ENCODE measurements at places on chromosomes 13 and 19.

DNA sequence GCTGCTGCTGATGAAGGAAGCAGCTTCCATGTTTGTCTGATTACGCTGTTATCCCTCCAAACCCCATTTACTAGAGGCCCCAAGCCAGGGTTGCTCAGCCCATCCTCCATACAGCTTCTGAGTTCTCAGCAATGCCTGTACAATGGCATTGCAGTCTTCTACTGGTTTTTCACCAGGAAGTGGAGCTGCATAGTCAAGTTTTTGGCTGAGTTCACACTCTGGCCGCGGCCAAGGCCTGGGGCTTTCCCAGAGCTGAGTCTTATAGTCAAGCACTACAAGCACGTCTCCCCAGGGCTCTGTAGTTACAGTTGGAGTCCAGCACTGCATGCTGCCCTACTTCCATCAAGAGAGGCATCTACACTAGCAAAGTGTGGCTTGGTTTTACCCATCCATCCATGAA lies 182.5 kb downstream of the POU4F1 start:
- DNase-seq: no peak

GRCh38 chr19:39352381-39353255 lies 10.4 kb downstream of the SAMD4B start:
- no peak for DNase-seq

DNA sequence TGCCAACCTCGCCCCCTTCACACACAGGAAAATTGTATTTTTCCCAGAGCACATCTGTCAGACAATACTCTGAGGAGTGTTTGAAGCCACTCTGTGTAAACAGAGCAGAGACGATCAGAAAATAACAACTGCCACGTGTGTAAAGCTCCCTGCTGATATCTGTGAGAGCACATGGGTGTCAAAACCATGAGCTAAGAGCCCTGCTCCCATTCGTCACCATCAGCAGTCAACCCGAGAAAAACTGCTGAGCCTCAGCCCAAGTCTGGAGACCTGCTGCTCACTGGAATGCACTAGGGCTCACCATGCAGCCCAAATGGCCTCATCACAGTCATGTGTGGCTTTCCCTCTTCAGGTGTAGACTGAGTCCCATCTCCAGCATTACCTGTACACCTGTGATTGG lies 304.1 kb downstream of the FGF14 start:
- DNase-seq: no peak

DNA sequence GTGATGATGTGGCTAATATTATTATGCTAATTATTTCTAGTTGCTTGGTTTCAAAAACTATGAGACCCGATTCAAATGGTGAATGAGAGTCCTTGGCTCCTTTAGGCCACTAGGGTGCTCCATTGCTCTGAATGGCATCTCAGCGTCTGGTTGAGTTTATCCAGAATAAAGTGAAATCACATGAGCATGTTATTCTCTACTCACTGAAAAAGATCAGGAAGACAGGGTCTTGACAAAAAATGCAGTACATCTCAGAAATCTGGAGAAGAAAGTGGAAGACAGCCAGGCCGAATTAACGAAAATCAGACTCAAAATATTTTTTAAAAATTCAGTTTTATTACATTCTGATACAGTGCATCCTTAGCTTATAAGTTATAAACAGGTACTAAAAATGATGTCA lies 516.2 kb downstream of the MYO16 start:
- peak; percentile 38 for DNase-seq

- DNase-seq: peak; percentile 19
Observed at GRCh38 chr13:51435002-51435578, 17.7 kb downstream of the INTS6 start.

DNA sequence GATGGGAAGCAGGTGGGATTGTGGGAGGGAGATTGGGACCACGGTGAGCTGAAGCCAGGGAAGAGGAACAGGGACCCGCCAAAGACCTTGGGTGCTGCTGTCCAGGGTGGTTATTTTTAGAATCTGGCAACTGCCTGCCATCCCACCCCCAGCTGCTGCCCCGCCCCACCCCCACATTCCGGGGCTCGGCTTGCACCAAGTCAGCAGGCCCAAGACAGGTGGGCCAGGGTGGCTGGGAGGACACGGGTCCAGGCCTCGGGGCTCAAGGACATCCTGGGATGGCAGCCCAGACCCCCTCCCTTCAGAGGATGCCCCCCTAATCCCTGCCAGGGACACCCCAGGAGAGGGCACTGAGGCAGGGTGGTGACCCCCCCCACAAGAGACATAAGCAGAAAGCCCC lies 827 bp downstream of the CKM start:
- DNase-seq: no peak

DNA sequence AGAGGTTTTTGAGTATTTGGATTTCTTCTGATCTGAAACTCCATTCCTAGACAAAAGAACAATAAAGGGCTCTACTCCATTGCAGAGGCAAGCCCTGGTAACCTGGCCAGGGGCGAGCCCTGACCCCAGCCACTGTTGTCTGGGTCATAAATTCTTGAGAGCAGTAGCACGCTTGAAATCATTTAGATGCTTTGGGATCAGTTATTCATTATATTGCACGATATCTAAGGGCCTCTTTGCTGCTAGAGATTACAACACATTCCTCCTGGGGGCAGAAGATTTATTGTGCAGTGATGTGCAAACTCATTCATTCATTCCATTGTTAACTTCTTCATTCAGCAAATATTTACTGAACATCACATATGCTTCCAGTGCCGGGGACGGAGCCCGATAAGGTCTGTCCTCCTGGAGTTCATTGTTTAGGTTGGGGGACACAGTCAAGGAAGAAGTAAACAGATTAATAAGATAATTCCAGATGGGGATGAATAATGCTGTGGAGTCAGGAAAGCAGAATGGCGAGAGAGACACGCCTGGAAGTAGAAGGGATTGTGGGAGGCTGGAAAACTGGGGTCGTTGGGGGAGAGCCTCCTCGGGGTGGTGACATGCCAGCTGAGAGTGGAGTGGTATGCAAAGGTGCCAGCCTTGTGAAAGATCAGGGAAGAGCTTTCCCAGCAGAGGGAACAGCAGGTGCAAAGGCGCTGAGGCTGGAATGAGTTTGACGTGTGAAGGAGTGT lies 34.9 kb downstream of the SIPA1L3 start:
- DNase-seq: no peak

DNA sequence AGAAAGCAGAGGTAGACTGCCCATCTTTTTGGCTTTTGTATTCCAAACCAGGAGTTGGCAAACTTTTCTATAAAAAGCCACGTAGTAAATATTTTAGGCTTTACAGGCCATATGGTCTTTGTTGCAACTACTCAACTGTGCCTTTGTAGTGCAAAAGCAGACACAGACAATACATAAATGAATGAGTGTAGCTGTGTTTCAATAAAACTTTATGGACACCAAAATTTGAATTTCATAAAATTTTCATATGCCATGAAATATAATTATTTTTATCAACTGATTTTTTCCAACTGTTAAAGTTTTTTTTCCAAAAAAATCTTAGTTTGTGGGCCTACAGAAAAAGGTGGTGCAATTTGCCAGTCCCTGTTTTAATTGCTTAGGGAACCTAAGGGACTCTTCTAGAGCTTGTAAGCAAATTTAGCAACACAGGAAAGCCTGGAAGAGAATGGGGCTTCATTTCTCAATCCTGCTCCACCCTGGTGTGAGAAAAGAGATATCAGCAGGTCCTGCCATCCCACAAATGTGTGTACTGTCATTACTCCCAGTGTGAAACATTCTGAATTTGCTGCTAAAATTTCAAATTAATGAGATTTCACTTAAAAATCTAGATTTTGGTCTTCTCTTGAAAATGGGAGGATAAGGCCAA lies 194.2 kb downstream of the RGCC start:
- DNase-seq: no peak

DNA sequence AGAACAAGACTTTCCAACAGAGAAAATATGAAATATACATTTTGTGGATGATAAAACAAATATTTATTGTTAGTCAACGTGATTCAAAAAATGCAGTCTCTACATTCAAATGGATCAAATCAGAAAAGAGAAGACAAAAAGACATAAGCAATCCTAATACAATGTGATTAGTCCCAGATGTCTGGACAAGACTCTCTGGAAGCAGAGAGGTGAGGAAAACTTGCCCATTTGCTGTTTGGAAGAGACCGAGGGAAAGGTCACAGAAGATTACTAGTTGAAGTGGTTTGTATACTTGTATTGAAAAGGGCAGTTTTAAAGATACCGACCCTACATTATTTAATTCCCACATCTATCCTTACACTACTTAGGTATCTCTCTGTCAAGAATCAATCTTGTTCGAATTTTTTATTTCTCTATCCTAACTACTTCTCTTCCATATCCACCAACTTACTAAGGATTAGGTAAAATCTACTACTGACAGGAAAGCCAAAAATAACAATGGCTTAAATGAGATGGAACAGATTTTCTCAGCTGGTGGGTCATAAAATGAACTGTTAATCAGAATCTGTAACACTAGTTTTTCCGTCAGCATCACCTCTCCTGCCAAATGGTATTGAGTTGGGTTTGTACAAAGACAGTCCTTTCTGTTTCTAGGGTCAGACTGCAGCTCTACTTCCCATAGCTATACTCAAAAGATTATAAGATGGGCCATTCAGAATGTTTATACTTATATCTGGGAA lies 497.1 kb downstream of the DCT start:
- no peak for DNase-seq

GRCh38 chr19:57599761-57600383 lies at the start of gene ZNF530:
Gene ZNF530, plus strand, starts transcription at chr19:57599885. Its CDS starts 4,461 bp downstream, at chr19:57604346.
- DNase-seq: peak; percentile 88

DNA sequence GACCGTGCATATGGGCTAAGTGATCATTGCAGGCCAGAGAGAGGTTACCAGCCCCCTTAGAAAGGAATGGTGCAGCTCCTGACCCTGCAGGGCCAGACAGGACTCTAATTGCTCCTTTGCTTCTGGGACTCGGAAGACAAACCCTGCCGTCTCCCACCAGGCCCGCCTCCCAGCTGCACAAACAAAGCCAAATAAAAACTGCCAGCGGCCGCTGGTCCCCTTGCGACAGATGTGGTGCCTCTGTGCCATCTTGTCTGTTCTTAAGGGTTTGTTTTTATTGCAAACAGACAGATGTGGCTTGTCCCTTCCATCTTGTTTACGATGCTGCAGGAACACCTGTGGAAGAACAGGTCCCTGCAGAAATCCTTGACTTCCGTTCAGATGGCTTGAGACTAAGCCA lies 434.4 kb upstream of the TSHZ3 start:
- DNase-seq: no peak

GRCh38 chr13:34628209-34628682 lies 313.8 kb upstream of the NBEA start:
- no peak for DNase-seq

GRCh38 chr13:77800219-77800618 lies 102.7 kb downstream of the SLAIN1 start:
- DNase-seq: no peak

DNA sequence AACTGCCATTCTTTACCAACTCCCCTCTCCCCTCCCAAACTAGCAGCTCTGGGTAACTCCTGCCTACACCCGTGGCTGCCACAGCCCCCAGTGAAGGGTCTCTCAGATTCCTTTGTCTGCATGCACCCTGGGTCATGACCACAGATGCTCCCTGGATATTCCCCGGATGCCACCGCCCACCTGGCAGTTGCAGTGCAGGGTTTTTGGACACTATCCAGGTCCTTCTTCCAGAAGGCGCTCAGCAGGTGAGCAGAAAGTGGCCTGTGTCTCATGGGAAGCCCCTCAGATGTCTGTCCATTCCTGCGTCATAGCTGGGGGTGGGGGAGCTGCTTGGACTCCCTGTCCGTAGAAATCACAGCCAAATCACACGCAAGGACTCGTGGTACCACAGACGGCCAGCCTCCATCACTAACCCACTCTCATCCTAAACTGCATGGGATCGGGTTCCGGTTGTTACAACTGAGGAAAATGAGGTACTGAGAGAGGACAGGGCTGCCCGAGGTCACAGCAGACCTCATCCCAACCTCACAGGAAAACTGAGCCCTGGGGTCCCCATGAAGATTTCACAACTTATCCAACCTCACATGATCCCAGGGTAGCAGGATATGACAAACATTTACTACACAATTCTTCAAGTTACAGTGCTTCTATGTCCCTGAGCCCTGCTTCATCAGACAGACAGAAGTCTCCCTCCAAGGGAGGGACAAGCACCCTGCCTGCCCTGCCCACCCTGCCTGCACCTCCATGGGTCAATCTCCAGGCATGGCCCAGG lies 38.6 kb downstream of the ELL start:
- no peak for DNase-seq

DNA sequence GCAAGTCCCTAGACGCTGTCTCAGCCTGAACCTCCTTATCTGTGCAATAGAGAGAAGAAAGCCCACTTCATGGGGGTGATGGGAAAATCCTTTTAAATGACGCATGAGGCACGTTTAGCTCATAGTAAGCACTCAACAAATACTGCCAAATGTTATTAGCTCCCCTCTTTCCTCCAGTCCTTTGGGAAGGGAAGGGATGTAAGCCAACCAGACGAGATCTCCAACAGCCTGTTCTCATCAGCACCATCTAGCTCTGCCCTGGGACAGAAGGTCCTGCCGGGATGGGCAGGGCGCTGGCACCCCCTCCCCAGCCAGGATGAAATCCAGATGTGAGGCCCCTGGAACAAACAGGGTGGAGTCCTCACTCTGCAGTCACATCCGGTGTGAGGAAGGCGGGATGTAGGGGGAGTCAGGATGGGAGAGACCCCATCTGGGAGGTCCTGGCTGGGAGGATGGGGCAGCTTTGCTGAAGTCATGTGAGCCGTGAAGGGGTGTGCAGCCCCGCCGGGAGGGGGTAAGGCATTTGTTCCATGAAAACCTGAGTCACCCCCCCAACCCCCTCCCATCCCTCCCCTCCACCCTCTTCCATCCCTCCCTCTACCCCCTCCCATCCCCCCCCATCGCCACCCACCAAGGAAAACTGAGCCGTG lies 4.6 kb downstream of the S1PR2 start:
- DNase-seq: no peak

DNA sequence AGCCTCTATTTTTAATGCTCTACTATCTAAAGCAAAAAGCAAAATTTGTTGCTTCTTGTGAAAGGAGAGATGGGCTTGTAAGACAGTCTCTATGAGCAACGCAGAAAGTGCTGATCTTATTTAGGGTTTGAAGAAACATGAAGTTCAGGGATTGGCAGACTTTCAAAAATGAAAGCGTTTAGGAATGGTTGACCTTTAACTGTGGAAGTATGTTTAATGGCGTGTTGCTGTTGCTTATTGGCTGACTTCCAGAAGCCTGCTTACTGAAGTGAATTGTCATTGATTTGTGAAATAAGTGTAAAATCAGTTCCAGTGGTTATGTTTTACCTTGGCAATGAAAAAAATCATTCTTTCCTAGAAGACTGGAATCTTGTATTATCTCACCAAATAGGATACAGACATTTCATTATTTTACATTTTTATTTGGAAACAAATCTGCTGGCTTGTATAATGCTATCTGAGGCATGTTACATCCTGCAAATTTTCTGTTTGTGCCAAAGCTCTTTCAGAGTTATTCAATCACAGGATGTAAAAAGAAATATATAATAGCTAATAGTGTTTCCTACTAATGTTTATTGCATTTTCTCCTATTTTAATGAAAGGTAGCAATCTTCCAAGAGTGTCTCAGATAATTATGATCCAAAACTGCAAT lies 221.3 kb upstream of the SLITRK6 start:
- DNase-seq: no peak
